ENCODE measurements at places on chromosomes 3 and 15.

DNA sequence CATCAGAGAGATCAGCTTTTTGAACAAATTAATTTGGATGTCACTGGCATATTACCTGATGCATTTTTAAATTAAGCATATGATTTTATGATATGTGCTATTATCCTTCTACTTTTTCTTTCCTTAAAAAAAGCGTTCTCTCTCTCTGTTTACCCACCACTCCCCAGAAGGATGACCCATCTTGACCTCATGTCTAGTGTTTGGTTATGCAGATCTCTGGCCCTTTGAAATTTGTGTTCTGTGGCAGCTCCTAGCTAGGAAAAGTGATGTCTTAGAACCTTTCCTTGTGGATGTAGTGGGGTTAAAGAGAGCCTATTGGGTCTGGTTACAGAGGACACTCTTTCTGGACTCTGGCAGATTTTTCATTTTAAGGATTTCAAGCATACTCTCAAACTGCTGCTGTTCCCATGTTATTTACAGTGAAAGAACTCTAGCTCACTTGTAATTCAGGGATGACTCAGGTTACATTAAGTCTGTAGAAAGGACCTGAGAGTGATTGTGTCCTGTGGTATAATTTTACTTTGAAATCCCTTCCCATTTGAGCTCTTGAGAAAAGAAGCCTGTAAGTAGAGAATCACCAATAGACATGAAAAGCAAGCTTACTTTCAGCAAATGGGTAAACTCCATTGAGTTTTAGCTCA lies 23.8 kb downstream of the ARHGEF26 start:
- no peak for DNase-seq

- no peak for DNase-seq
These were observed 6.6 kb downstream of the SNX33 start for GRCh38 chr15:75654201-75654907.

DNA sequence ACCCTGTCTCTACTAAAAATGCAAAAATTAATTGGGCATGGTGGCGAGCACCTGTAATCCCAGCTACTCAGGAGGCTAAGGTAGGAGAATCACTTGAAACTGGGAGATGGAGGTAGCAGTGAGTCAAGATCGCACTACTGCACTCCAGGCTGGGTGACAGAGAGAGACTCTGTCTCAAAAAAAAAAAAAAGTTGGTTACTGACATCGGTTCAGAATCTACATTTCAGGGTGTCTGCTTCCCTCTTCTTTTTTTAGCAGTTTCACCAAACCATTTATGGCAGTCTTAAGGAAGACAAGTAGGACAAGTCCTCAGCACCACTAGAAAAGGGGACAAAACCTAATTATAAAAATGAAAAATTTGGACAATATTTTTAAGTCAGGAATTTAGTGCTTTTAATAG lies 3.3 kb upstream of the USP4 start:
- no peak for DNase-seq

DNA sequence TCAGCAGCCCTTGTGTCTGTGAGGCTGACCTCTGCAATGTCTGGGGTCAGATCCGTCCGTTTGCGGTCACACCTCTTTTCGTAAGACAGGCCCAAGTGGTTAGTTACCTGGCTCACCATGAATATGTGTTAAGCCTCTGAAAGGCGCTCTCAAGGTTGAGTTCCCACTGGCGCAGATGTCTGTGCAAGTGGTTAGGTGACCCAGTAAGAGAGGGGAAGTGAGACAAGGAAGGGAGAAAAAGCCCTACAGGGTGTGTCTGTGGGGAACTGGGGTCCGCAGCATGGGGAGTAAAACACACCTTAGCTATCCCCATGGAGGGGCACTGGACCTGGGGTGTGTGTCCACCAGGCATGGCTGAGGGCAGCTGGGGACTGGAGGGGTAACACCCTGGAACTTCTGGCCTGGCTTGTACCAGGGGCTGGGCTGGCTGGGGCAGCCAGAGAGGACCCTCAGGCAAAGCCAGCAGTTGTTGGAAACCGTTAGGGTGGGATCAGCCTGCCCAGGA lies 391.6 kb upstream of the PROK2 start:
- DNase-seq = no peak

DNA sequence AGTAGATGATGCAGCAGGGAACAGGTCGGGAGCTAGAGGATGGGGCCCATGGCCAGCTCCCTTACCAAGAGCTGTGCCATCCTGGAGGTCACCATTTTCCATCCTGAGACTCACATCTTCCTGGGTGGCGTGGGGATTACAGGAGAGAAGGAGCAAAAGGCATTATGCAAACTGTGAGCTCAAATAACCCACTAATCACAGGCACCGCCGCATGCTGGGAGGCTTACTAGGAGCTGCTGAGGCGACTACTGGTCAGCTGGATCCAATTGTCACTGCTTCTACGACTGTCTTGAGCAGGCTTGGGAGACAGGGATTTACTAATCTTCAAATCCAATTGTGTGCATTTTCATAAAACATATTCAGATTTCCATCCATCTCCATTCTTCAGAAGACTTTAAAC lies 12.5 kb upstream of the KBTBD12 start:
- no peak for DNase-seq

DNA sequence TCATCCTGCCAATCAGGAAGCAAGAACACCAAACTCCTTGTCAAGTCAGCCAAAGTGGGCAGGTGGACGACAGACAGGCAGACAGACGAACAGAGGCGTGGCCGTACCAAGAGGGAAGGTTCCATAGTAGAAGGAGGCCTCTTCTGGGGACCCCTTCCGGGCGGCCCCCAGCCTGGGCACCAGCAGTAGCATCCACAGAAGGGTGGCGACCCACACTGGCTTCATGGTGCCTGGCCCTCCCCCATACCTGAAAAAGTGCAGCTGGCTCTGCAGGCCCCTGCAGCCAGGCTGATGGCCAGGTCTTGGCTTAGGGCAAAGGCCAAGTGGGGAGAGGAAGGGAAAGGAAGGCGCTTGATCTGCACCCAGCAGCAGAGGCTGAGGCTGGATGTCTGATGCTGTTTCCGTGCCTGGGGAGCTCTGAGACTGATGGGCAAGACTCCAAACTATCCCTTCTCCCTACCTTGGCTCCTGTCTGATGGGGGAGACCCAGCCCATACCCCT lies 607 bp downstream of the LCTL start:
- no peak for DNase-seq

DNA sequence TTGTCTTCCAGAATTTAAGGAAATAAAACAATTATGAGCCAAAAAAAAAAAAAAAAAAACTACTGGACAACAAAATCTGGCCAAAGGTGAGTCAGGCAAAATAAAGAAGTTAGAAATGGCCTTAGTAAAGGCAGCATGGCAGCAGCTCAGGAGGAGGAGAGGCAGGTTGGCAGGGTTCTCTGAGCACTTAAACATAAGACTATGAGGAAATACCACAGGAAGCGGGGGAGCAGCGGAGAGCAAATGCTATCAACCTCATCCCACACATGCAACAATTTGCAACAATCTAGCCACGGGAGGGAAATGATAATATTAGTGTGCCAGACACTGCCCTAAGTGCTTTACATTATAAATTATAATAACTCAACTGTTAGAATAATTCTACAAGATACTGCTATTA lies 247.3 kb upstream of the NSMCE3 start:
- DNase-seq = no peak

GRCh38 chr15:73305331-73306211 lies 63.2 kb downstream of the HCN4 start:
- no peak for DNase-seq

GRCh38 chr3:107854733-107855132 lies 236.1 kb downstream of the CD47 start:
- DNase-seq = no peak

GRCh38 chr3:151900460-151900859 lies 27.0 kb downstream of the SUCNR1 start:
- no peak for DNase-seq

GRCh38 chr3:17125738-17126442 lies 241.1 kb downstream of the PLCL2 start:
- DNase-seq = no peak

- DNase-seq = no peak
These were observed 9.7 kb downstream of the ZXDC start for GRCh38 chr3:126465928-126466544.

DNA sequence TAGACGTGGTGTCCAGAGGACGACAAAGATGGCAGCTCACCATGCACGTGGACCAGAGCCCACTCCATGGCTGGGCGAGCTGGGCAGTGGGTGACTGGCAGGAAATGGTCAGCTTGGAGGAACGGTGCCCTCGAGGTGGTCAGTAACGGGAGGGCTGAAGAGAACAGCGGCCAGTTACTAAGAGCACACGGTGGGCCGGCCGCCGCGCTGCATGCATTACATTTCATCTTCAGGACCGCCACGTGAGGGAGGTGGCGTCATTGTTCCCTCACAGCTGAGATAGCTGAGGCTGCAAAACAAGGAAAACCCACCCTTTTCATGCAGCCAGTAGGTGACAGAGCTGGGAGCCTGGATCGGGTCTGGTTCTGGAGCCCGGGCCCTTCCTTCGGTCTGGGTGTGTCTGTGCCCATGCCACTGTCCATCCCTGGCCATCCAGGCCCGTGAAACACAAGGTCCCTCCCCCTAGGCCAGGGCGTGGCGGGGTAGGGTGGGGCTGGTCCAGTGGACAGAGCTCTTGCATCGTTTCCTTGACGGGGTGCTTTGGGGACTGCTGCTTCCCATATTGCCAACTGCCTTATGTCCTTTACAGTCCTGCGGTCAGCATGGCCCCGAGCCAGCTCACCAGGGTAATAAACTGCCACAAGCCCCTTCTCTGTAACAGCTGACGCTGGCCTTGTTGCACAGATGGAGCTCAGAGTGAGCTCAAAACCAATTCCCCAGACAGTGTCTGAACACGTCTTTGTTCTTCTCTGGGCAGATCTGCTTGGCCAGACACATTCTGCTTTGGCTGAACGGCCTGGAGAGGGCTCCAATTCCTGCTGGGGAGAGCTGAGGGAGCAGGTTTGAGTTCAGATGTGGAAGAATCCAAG lies 51.8 kb downstream of the RGMA start:
- no peak for DNase-seq

- DNase-seq = no peak
These were observed 42.6 kb downstream of the TNK2 start for GRCh38 chr3:195865752-195866151.

GRCh38 chr3:57257678-57258077 lies 30.1 kb downstream of the APPL1 start:
- no peak for DNase-seq

DNA sequence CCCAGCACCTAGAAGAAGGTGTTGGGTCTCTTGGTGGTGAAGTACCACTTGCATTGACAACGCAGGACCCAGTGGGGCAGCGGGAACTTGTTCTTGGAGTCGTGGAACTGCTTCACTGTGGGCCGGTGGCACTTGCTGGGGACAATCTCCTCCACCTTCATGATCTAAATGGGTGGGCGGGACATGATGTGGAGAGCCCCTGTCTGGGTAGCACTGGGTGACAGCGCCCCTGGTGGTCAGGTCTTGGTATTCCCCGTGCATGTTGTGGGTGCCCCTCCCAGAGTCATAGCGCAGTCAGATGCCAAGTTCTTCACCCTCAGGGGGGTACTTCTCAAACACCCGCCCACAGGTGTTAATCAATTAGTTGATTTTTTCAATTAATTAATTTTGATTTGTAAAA lies 60.2 kb downstream of the AGBL1 start:
- peak; percentile 1 for DNase-seq

GRCh38 chr15:46222826-46223225 lies 588.0 kb downstream of the SQOR start:
- DNase-seq = no peak

DNA sequence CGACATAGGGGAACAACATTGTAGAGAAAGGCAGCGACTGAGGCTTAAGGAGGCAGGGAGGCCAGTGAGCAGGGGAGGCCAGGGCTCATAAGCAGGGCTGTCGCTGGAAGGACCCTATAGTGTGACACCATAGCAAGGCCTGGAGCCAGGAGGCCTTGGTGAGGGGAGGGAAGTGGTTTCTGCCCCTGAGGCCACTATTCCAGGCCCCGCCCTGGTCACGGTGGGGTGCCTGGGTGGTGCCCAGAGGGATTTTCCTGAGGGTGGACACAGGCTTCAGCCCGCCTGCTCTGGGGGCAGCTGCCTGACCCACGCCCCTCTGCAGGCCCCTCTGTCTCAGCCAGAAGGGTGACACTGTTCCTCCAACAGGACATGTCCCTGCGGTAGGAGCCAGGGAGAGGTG lies 147.8 kb upstream of the IQSEC1 start:
- no peak for DNase-seq

DNA sequence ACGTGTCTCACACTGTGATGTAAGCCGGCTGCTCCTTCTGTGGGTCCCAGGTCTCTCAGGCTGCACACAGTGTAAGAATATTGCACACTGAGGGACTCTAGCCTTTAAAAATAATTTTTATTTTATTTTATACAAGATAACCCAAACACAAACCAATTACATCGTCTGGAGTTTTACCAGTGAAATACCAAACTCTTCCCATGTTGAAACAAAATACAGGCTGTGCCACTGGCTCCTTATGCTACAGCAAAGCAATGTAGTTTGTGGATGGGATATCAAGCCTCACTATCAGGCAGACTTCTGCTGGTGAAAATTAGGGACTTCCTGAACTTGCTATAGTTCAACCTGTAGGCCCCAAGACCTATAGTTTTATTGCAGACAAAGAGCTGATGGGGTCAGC lies 311.3 kb upstream of the SLCO3A1 start:
- DNase-seq = no peak

DNA sequence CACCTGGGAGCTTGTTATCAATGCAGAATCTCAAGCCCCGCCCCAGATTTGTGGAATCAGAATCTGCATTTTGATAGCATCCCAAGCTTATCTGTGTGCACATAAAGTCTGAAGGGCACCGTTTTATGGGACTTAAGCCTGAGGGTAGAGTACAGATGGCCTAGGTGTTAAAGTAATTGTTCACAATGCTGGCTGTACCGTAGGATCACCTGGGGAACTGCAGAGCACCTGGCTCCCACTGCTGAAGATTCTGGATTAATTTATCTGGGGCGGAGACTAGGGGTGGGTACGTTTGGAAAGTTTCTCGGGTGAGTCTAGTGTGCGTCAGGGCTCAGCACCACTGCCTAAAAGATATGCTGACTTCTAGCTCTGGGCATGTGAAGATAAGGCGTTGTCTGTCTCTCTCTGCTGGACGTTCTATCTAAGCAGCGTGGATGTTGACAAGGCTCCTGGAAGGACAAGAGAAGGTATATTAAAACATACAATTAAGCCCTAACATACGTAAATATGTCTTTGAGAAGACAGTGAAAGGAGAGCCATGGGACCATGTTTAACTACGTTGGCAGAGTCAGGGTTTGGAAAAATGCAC lies 63.2 kb upstream of the RASGRP1 start:
- DNase-seq = no peak

GRCh38 chr3:173685456-173685855 lies 287.9 kb downstream of the NLGN1 start:
- no peak for DNase-seq

GRCh38 chr3:147758771-147759170 lies 349.6 kb downstream of the ZIC1 start:
- DNase-seq = no peak

GRCh38 chr15:96410175-96411055 lies 79.9 kb downstream of the NR2F2 start:
- DNase-seq = no peak

DNA sequence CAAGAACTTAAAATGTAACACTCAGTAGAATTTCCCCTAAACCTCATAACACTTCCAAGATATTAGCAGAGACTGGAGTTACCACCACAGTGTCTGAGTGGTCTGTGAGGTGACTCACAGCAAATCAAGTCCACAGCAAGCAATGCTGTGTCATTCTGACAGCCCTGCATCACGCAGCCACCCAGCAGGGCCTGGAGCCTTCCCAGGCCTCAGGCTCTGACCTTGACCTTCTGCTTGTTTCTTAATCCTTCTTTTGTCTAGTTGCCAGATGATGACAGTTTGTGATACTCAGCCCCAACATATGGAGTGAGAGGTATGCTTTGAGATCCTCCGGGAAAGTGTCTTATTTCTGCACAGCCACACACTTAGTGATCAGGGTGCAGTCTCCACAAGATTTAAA lies 82.5 kb downstream of the TOP2B start:
- no peak for DNase-seq

- no peak for DNase-seq
These were observed 136.3 kb downstream of the NSMCE3 start for GRCh38 chr15:29133321-29133720.

All from activated CD4-positive, alpha-beta T cell treated with anti-CD3 and anti-CD28 coated beads for 24 hours (primary cell).